ENCODE measurements at places on chromosomes 7 and 10.

- no peak for DNase-seq
Measured at GRCh38 chr10:113423981-113424721, 128.7 kb upstream of the HABP2 start.

GRCh38 chr7:112038353-112038752, 167.8 kb downstream of the DOCK4 start:
- no peak for DNase-seq

- no peak for DNase-seq
Measured at GRCh38 chr7:29627631-29628030, 64.0 kb downstream of the PRR15 start.

DNA sequence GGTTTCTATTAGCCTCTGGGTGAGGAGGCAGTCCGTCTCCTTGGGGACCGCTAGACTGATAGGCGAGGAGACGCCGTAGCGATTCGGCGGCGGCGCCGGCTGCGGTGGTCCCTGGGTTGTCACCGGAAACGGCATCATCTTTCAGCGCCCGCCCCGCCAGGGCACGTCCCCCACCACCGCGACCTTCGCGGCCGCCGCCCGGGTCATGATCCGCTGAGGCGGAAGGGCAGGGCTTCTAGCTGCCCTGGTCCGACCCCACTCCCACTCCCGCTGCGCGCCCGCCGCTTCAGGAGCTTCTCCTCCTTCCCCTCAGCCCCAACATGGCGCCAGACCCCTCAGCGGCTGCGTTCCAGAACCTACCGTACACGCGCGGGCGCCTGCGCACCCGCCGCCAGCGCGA, at the start of gene PAPOLB:
PAPOLB (minus strand) TSS at position 358 of the 400 bp plus-strand sequence; CDS start at position 138, 220 bp downstream.
- no peak for DNase-seq

- DNase-seq, result no peak
Measured at GRCh38 chr10:111207500-111207899, 130.7 kb downstream of the ADRA2A start.

GRCh38 chr10:80540981-80541750, 3.5 kb downstream of the SH2D4B start:
- DNase-seq, result no peak

DNA sequence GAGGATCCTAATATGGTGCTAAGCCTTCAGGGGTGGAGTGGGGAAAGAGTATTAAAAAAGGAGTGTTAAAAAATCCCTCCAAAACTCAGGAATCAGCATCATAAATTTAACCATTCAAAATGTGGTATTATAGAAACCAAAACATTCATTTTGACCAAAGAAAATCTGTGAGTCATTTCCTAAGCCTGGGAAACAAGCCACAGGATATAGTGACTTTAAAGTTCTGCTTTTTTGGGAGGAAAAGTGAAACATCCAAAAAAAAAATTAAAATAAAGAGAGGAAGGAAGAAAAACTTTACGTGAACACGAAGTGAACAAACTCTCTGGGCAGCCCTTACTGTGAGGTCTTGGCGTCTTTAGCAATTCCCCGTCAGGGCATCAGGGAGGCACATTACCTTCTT, 74.0 kb upstream of the GSDME start:
- no peak for DNase-seq

GRCh38 chr7:106591146-106591545, 69.8 kb downstream of the CCDC71L start:
- DNase-seq, result no peak

GRCh38 chr7:79620291-79620690, 166.8 kb upstream of the MAGI2 start:
- no peak for DNase-seq

- DNase-seq, result no peak
Measured at GRCh38 chr10:69464801-69465401, 13.6 kb downstream of the TSPAN15 start.

GRCh38 chr7:108203537-108203936, 73.4 kb upstream of the LAMB4 start:
- DNase-seq, result no peak

DNA sequence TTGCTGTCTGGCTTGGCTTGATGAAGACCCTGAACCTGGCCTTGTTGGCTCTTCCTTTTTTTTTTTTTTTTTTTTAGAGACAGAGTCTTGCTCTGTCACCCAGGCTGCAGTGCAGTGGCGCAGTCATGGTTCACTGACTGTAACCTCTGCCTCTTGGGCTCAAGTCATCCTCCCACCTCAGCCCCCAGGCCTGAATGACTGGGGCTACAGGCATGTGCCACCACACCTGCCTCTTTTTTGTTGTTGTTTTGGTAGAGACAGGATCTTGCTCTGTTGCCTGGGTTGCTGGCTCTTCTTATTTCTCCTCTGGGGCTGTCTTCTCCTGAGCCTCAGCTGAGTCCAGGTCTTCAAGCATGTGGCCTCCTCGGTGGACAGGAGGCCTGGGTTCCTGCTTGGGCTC, 44.7 kb downstream of the PRF1 start:
- DNase-seq, result no peak

- no peak for DNase-seq
Measured at GRCh38 chr7:46879783-46880182, 702.1 kb downstream of the TNS3 start.

- no peak for DNase-seq
Measured at GRCh38 chr7:112133328-112133727, 72.9 kb downstream of the DOCK4 start.

DNA sequence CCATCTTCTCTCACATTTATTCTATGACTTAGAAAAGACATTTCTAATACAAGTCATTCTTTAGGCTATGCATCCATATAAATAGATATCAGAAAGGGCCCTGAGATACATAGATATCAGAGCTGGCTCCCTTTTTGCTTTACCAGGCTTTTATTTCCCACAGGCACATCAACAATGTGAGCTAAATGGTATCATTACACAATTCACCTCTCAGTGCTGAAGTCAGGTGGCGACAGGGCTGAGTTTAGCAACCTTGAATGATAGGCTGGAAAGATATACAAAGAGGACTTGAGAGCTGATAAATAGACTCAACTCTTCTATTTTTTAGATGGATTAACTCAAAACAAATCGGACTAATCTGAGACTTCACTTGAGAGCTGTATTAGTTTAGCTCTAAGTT, 189.2 kb upstream of the COL1A2 start:
- DNase-seq, result no peak

DNA sequence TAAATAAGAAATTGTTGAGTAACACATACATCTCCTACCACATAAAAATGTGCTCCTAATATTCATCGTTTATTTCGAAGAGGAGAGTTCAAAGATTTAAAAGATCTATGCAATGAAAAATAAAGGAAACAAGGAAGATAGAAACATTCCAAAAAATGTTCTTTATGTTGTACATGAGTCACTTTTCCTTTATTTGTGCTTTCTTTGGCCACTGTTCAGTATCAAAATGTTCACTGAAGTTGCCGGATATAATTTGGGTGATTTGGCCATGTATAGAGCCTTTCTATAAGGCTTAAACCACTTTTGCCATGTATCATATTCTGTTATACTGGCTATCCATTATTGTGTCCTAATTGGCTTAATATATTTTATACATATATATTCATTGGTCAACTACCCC, 62.9 kb upstream of the PRR15 start:
- DNase-seq, result no peak

DNA sequence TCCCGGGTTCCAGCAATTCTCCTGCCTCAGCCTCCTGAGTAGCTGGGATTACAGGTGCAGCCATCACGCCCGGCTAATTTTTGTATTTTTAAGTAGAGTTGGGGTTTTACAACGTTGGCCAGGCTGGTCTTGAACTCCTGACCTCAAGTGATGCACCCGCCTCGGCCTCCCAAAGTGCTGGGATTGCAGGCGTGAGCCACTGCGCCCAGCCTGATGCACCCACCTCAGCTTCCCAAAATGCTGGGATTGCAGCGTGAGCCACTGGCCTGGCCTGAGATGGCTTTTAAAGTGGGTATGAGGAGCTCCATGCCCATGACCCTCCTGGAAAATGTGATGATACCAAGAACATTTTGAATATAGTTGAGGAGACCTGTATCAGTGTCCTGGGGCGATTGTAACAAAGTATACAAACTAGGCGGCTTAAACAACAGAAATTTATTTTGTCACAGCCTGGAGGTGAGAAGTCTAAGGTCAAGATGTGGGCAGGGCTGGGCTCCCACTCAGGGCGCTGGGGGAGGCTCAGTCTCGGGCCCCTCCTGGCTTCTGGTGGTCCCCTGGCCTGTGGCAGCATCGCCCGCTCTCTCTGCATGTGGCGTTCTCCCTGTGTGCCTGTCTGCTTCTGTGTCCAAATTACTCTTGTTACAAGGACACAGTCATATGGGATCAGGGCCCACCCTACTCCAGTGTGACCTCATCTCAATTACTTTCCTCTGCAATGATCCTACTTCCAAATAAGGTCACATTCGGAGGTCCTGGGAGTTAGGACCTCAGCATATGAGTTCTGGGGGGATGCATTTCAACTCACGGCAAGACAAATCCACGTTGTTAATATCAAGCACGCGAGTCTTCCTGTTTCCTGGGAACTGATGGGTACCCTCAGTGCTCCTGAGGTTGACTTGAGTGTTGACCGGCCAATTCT, 108.8 kb downstream of the ACTR3B start:
- no peak for DNase-seq

DNA sequence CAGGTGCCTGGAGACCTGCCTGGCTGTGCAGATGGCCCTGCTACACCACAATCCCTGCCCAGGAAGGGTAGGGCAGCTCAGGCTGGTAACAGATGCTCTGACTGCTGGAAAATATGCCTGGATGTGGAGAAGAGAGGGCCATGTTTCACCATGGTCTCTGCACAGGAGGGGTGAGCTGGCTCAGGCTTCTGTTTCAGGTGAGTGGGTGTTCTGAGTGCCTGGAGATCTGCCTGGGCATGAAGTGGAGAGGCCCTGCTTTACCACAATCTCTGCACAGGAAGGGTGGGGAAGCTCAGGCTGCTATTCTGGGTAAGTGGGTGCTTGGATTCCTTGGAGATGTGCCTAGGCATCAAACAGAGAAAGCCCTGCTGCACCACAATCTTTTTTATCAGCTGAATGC, 350.1 kb downstream of the KIF20B start:
- DNase-seq, result no peak

DNA sequence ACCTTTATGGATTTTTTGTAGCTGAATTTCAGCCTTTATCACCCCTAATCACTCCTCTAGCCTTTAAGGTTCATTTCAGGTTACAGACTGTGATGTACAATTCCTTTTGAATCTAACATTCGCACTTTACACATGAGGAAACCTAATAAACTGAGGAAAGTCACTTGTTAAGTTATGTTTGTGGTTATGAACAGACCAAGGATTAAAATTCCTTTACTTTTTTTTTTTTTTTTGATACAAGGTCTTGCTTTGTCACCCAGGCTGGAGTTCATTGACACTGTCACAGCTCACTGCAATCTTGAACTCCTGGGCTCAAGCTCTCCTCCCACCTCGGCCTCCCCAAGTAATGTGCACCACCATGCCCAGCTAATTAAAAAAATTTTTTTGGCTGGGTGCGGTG, 3.6 kb downstream of the MCU start:
- DNase-seq, result no peak

DNA sequence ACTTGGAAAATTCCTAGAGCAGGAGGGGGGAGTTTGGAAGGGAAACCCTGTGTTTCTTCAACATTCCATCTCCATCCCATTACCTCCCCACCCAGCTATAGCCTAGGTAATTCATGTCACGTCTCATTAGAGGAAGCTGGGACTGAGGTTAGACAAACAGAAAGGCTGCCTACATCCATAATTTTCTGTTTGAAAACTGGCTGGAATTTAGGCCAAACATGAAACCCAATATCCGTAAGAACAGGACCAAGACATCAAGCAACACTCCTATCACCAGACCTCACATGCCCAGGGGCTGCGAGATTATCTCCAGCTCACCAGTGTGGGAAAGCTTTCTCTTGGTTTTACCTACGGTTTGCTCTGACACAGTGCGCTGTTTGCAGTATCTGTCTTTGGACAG, 316.3 kb downstream of the FRMD4A start:
- DNase-seq, result no peak

DNA sequence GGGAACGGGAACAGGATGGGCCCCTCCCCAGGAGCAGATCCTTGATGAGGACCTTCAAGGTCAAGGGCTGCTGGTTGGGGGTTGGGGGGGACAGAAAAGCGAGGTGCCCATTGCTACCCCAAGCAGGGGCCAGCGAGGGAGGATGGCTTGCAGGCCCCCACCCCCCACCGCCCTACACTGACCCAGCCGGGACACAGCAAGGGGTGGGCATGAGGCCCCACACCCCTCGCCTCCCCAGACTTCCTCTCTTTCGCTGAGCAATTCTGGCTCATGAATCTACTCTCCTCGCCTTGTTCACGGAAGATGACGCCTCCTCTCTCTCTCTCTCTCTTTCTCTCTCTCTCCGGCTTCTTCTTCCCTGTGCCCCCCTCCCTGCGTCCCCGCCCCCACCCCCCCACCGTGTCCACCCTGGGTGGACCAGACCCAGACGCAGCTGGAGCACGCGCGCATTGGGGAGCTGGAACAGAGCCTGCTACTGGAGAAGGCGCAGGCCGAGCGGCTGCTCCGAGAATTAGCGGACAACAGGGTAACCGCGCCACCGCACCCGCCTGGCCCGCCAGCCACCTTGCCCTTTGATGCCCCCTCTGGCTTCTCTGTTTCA, 81.1 kb upstream of the GTF2IRD1 start:
- DNase-seq, result no peak

DNA sequence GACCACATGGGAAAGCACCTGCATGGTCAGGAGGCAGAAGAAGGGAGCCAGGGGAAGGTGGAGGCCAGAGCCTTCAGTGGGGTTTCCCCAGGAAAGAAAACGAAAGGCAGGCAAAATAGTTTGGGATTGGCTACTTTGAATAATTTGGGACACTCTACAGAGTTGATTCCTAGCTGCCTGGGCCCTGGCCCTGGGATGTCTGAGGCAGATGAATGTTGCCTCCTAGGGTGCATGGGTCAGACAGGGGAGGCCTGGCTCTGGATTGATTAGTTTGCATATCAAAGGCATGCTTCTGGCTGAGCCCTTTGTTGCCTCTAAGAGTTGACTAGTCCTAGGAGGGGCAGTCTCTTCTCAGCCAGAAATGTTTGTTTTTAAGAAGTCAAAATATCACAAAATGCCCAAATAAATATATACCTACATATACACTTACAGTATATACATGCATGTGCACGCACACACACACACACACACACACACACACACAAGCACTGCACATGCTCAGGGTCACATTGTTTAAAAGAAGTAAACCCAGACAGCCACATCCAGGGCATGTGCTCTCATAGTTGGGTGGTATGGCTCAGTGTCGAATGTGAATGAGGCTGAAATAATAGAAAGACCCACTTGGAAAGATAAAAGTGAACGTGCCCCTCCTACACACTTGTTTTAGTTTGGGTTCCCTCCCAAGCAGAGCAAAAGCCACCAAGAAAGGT, 184.2 kb downstream of the GPAM start:
- DNase-seq, result no peak

- DNase-seq, result no peak
Measured at GRCh38 chr7:151125470-151125845, 39.2 kb downstream of the AGAP3 start.

GRCh38 chr7:98556288-98556687, 60.8 kb upstream of the NPTX2 start:
- DNase-seq, result no peak

GRCh38 chr10:100506596-100507356, 12.9 kb downstream of the SEC31B start:
- DNase-seq, result no peak

Measured in stimulated activated CD4-positive, alpha-beta T cell treated with anti-CD3 and anti-CD28 coated beads, Interleukin-2, amount 100 ng/mL, for 4 hours (primary cell).